ENCODE measurements at places on chromosomes 2 and 18.
A peak's percentile ranks its signal among the peaks of the same experiment; 100 is the strongest.

DNA sequence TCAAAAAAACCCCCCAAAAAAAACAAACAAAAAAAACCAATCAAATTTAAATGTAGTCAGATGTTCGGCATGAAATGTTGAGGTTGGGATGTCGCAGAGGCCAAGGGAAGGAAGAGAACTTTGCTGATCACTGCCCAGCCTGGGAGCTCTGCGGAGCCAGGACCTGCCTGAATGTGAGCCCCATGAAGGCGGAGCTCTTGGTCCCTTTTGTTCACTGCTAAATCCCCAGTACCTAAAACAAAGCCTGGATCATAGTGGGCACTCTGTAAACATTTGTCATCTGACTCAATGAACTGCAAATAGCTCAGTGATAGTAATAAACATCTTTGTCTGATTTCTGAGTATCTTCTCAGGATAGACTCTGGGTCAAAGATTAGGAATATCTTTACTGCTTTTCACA is 64.0 kb downstream of the NGEF start:
- no peak for DNase-seq

GRCh38 chr2:227460070-227460485 is 11.9 kb upstream of the AGFG1 start:
- no peak for DNase-seq

GRCh38 chr2:225740086-225740485 is 340.6 kb downstream of the NYAP2 start:
- no peak for DNase-seq

DNA sequence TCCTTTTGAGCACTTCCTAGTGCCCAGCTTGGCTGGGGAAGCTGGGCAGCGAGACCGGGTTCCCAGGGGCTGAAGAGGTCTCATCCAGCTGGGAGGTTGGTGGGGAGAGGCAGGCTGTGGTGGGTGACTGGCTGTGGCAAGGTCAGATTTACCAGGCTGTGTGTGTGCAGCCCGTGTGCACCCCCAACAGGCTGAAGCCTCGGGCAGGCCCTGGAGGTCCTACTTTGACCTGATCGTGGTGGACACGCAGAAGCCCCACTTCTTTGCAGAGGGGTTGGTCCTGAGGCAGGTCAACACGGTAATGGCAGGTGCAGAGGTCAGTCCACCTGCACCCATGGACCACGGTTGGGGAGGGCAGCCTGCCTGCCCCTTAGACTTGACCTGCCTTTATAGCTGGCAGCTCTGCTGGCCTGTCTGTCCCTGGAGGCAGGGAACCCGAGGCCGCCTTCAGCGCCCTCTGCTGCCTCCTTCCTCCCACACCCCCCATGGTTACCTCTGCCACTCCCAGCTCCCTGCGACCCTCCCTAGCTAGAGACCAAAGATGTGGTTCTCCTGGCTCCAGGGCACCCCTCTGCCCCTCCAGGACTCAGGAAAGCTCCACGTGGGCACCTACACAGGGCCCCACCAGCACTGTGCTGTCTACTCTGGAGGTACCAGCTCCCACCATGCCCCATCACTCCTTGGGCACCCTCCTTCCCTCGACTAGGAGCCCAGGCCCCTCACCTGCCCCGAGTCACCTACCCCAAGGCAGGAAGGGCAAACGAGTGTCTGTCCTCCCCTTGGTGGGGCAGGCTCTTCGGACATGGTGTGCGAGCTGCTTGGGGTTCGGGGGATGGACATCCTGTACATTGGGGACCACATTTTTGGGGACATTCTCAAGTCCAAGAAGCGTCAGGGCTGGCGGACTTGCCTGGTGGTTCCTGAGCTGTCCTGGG is 4.0 kb downstream of the NT5DC4 start:
- DNase-seq, result no peak

GRCh38 chr2:24477229-24477628 is 13.8 kb upstream of the NCOA1 start:
- DNase-seq, result no peak

GRCh38 chr2:64141674-64142405 is 2.4 kb downstream of the PELI1 start:
- no peak for DNase-seq

- DNase-seq, result no peak
Measured at GRCh38 chr2:1504311-1504750, 91.1 kb downstream of the TPO start.

DNA sequence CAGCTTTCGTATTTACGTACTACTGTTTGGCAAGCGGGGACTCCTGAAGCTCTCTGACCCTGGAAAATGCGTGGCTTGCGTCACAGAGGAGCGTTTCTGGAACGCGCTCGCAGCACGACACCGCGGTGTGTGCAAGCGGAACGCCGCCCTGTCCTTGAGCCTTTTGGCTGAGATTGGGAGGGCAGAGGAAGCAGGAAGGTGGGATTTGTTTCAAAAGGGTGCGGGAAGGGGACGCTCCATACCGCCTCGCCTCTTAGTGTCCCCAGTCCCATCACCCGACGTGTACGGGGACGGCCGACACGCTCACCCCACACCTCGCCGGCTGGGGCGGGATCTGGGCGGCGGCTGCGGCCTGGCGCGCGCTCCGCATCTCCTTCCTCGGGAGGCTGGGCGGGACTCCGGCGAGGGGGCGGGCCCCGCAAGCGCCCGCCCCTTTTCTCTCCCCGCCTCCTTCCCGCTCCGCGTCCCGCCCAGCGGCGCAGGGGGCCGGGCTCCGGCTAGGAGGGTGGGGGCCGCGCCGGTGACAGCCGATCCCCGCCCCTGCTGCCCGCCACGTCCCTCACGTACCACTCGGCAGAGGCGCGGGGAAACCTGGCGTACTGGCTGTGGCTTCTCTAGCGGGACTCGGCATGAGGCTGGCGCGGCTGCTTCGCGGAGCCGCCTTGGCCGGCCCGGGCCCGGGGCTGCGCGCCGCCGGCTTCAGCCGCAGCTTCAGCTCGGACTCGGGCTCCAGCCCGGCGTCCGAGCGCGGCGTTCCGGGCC is at the start of gene PDK1:
Gene PDK1 (plus strand): TSS at position 569 of the 762 bp plus-strand sequence. CDS start 61 bp downstream, at position 630.
- DNase-seq, result peak; percentile 41

DNA sequence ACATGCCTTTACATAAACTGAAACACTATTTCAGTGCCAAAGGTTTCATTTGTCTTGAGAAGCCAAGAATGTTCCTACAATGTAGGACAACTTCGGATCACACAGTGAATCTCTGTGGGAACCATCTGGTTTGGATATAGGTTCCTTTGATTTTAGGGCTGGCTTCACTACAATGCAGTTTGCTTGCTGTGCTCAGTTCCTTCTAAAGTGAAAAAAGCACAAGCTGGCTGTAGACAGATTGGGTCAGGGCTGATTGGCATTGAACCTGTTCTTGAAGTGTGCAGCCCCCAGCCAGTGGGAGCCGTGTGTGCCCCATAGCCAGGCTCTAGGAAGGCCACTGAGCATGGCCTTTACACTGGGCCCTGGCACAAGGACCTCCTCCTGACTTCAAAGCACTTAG is 167.9 kb upstream of the HNRNPA3 start:
- no peak for DNase-seq

DNA sequence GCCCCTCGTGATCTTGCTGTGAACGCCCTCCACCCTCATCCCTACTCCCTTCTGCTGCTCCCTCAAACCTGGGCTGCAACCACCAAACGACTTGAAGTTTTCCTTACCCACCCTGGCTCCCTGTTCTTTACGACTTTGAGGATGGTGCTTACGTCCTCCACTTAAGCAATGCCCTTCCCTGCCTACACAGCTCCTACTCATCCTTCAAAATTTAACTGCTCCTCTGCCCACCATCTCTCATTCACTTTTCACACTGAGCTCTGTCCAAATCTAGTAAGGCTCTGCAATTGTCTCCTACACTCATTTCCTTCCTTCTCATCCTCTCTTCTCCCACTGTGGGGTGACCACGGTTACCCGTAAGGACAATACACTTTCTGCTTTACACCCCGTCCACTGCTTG is 451.1 kb downstream of the TGIF1 start:
- no peak for DNase-seq

DNA sequence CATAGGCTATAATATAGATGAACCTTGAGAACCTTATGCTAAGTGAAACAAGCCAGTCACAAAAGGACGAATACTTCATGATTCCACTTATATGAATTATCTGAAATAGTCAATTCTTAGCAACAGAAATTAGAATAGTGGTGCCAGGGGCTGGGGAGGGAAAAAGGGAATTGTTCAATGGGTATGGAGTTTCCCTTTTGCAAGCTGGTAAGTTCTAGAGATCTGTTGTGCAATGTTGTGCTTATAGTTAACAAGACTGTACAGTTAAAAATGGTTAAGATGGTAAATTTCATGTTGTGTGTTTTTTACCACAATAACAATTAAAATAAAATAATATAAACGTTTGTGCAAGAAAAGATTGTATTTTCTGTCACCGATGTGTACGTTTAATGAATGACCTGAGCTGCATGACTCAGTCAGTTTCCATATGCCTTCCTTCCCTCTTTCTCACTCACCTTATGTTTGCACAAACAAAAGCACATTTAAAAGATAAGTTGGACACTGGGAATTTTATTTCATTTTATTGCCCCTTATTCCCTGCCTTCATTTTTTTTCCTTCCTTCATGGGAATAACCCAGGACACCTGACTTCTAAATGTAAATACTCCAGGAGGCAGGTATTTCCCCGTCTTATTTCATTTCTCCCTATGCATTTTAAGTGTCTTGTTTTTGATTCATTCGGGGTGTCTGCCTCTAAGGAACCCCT is 143.7 kb upstream of the TTC39C start:
- no peak for DNase-seq

GRCh38 chr2:125456693-125457363 is 1199.1 kb upstream of the GYPC start:
- no peak for DNase-seq

DNA sequence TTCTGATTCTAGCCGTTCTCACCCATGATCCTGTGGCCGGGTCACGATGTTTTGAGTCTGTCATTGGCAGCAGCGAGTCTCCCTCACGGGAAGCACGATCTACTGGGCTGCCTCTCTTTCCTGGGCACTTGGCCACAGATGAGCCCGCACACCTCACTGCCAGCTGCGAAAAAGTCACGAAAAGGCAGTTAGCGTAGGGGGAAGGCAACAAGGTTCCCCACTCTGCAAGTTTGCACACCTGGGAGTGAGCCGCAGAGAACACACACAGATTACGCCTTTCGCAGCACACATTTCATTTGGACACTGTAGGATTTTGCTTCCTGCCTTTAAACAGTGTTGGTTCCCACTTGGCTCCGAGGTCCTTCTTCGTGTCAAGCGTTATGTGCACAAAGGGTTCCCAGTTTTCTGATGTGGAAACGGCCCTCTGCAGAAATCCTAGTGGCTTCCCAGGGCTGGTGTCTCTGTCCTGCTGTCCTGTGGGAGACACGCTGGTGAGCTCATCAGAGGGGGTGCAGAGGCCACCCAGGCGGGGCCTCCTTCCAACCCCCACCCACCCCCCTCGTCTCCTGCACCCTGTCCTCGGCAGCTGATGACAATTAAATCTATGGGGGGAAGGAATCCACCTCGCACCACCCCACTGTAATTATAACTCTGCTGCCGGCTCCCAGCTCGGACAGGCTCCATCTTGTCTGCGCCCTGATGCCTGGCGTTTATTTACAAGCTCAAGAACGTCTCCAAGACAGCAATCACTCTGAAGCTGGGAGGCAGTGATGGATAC is 157.3 kb upstream of the SALL3 start:
- DNase-seq, result no peak

- DNase-seq, result no peak
Measured at GRCh38 chr2:236633219-236633570, 63.6 kb downstream of the ACKR3 start.

- DNase-seq, result no peak
Measured at GRCh38 chr18:1017227-1018058, 112.8 kb downstream of the ADCYAP1 start.

GRCh38 chr2:11343650-11344341 is 640 bp downstream of the ROCK2 start:
- DNase-seq, result peak; percentile 47

- DNase-seq, result no peak
Measured at GRCh38 chr18:36867056-36867455, 38.1 kb downstream of the KIAA1328 start.

- no peak for DNase-seq
Measured at GRCh38 chr2:204434660-204435462, 110.4 kb upstream of the PARD3B start.

GRCh38 chr2:226550801-226551200 is 248.8 kb downstream of the IRS1 start:
- no peak for DNase-seq

DNA sequence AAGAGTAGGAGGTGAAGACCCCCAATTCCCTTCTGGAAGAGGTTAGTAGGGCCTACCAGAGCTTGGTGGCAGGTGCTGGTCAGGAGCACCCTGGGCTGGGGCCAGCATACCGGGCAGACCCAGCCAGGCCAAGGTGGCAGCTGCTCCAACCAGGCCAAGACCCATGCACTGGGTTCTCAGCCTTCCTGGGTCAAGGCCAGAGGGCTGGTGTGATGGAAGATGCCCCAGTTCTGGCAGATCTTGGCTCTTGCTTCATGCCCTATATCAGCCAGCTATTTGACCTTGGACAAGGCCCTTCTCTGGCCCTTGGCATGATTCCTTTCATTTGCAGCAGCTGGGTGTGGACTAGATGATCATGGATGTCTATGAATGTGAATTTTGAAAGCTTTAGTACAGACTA is 57.7 kb downstream of the PRKCE start:
- DNase-seq, result no peak

Measured in C1 segment of cervical spinal cord (tissue), 14 donors.